ENCODE measurements at places on chromosomes 6 and 20. TPM values are rescaled to one million over a fixed set of nuclear protein-coding genes. Genes with fewer than 3 reads are reported as not detected.
A peak's percentile ranks its signal among the peaks of the same experiment; 100 is the strongest.

GRCh38 chr20:5806457-5807263, 56.5 kb downstream of the SHLD1 start:
- DNase-seq: no peak
- H3K4me1 ChIP-seq: peaks cover 19% of the 10 kb centered on the region
- no peak overlapping the region for H3K4me3 ChIP-seq
- no peaks in the 10 kb centered on the region for H3K27me3 ChIP-seq
- no peaks in the 10 kb centered on the region for H3K36me3 ChIP-seq

DNA sequence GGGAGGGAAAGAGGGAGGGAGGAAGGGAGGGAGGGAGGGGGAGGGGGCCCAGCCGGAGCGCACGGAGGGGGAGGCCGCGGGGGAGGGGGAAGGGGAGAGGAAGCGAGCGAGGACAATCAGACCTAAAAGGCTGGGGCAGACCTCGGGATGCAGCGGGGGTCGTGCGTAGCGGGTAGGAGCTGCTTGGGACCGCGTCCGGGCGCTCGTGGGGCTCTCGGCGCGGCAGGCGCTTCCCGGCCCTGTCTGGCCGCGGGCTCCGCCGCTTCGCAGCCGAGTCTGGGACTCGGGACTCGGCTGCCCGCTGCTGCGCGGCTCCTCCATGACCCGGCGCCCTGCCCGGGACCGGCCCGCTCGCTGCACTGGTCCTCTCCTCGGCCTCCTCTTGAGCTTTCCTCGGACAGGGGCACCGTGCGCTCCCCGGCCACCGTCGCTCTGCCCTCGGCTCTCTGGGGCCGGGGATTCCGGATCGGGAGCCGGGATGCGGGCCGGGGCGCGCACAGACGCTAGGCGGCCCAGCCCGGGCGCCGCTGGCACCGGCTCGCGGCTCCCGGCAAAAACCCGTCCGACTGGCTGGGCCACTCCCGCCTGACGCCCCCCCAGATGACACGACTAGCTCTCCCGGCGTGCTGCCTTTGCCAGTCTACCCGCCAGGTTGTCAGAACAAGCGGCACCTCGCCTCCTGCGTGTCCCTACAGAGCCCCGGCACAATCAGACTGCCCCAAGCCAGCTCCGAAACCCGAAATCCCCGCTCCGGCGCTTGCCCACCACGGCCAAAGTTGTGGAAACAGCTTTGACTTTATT, 2.2 kb downstream of the TFAP2A start:
- DNase-seq: no peak
- H3K4me1 ChIP-seq: peaks cover 18% of the 10 kb centered on the region
- H3K27ac ChIP-seq: no peak overlapping the region
- H3K27me3 ChIP-seq: peaks cover 95% of the 10 kb centered on the region

Gene TP53RK
- total RNA-seq: 11.6 TPM

Gene KCNK17
- 5.2 TPM for total RNA-seq

- no peaks in the 10 kb centered on the region for H3K36me3 ChIP-seq
- H3K27ac ChIP-seq: no peak overlapping the region
- no peaks in the 10 kb centered on the region for H3K27me3 ChIP-seq
- no peak overlapping the region for H3K4me3 ChIP-seq
- H3K4me1 ChIP-seq: peaks cover 12% of the 10 kb centered on the region
These were observed 14.8 kb upstream of the TGM2 start for GRCh38 chr20:38179846-38180245.

- no peaks in the 10 kb centered on the region for H3K4me1 ChIP-seq
- peaks cover 6% of the 10 kb centered on the region for H3K36me3 ChIP-seq
- no peak for DNase-seq
- no peaks in the 10 kb centered on the region for H3K27me3 ChIP-seq
- H3K4me3 ChIP-seq: no peak overlapping the region
These were observed 9.6 kb downstream of the LEMD2 start for GRCh38 chr6:33779290-33779689.

DNA sequence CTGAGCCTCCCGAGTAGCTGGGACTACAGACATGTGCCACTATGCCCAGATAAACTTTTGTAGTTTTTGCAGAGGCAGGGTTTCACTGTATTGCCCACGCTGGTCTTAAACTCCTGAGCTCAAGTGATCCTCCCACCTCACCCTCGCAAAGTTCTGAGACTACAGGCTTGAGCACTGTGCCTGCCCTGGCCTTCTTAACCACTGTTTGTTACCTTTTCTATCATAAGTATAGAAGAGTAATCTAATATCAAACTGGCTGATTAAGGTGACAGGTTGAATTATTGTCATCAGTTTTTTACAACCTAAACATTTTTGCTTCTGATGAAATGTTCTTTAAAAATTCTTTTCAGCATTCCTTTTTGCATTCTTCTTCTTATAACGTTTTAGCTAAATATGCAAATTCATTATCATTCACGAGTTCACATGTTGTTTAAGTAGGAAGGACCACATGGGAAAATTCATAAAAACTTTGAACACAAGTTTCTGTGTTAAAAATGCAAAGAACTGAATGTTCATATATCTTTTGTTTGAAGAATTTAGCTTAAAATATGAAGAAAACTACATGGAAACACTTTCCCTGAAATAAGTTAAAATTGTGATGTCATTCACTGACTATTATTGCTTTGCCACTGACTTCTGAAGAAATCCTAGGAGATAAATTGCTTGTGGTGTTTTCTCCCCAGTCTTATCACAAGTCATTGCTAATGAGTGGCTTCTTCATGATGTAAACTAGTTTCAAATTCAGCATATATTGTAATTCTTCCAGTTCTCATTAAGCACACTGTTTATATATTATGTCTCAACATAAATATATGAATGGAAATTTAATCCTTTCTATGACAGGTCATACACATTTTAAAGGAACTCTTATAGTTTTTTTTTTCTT, 106.7 kb downstream of the ADGRB3 start:
- DNase-seq: no peak
- H3K36me3 ChIP-seq: no peaks in the 10 kb centered on the region
- no peak overlapping the region for H3K4me3 ChIP-seq
- H3K27ac ChIP-seq: no peak overlapping the region
- no peaks in the 10 kb centered on the region for H3K4me1 ChIP-seq

GRCh38 chr6:64217721-64218620, 582.4 kb downstream of the PHF3 start:
- H3K27ac ChIP-seq: no peak overlapping the region
- no peaks in the 10 kb centered on the region for H3K4me1 ChIP-seq
- no peak overlapping the region for H3K4me3 ChIP-seq
- H3K27me3 ChIP-seq: no peaks in the 10 kb centered on the region
- no peaks in the 10 kb centered on the region for H3K36me3 ChIP-seq
- no peak for DNase-seq

- peaks cover 2% of the 10 kb centered on the region for H3K4me1 ChIP-seq
- no peak overlapping the region for H3K4me3 ChIP-seq
- no peak overlapping the region for H3K27ac ChIP-seq
- H3K27me3 ChIP-seq: no peaks in the 10 kb centered on the region
These were observed 158.7 kb downstream of the SCML4 start for GRCh38 chr6:107665382-107665781.

GRCh38 chr20:25023356-25023755, 30.8 kb upstream of the APMAP start:
- DNase-seq: peak; percentile 4
- no peaks in the 10 kb centered on the region for H3K36me3 ChIP-seq
- H3K27ac ChIP-seq: no peak overlapping the region
- no peaks in the 10 kb centered on the region for H3K27me3 ChIP-seq

GRCh38 chr6:159578629-159579028, 114.4 kb downstream of the SOD2 start:
- no peaks in the 10 kb centered on the region for H3K36me3 ChIP-seq
- H3K4me1 ChIP-seq: no peaks in the 10 kb centered on the region
- no peaks in the 10 kb centered on the region for H3K27me3 ChIP-seq
- H3K4me3 ChIP-seq: no peak overlapping the region
- H3K27ac ChIP-seq: no peak overlapping the region

Gene LCA5
- 5.2 TPM for total RNA-seq

Gene PTPRT
- 2.9 TPM for total RNA-seq

Gene HFE
- total RNA-seq: 12.7 TPM

DNA sequence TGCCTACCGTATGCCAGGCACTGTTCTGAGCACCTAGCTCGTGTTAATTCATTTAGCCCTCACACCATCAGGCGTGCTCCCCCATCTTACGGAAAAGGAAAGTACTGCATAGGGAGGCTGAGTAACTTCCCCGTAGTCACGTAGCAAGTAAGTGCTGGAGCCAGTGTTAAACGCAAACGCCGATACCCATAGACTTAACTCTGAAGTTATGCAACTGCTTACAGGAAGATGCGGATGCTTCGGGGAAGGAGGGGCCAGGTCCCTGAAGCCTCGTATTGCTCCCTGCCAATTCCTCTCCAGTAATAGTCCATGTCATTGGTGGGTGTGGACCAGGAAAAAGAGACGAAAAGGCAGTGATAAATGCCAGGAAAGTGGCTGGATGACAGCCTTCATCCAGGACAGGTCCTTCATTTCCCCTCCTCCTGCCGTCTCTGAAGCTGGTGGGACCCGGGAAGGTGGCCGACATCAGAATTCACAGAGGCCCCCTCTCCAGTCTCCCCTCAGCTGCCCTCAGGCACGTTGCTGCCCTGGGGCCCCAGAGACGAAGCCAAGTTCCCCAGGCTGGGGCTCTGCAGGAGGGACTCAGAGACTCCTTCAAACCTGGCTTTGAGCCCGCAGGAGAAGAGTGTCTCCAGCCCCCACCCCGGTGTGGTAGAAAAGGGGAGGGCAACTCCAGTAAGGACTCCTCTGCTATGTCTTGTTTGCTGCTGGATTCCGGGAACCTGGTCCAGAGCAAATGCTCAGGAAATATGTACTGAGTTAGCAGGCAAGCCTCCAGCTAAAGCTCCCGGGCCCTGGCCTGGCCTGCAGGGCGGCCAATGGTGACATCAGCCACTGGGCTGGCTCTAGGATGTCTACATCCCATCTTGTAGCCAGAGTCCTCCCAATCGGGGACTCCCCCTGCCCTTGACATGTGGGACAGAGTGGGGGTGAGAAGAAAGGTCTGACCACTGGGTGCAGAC, 37.8 kb downstream of the RAB44 start:
- DNase-seq: no peak
- H3K27me3 ChIP-seq: no peaks in the 10 kb centered on the region
- H3K4me3 ChIP-seq: no peak overlapping the region
- no peaks in the 10 kb centered on the region for H3K36me3 ChIP-seq
- H3K27ac ChIP-seq: peak overlapping the region; percentile 84

DNA sequence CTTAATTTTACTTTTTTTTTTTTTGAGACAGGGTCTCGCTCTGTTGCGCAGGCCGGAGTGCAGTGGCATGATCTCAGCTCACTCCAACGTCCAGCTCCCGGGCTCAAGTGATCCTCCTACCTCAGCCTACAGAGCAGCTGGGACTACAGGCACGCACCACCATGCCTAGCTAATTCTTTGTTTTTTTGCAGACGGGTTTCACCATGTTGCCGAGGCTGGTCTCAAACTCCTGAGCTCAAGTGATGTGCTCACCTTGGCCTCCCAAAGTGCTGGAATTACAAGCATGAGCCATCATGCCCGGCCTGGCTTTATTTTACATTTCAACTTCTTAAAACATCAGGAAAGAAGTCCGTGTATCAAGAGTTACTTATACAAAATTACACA, 5.7 kb downstream of the OSER1 start:
- H3K36me3 ChIP-seq: peaks cover 55% of the 10 kb centered on the region
- H3K4me1 ChIP-seq: peaks cover 61% of the 10 kb centered on the region
- H3K27me3 ChIP-seq: no peaks in the 10 kb centered on the region
- DNase-seq: no peak
- no peak overlapping the region for H3K4me3 ChIP-seq

Gene PPP1R18
- 117 TPM for total RNA-seq

Gene PTCHD4
- 0.55 TPM for total RNA-seq

DNA sequence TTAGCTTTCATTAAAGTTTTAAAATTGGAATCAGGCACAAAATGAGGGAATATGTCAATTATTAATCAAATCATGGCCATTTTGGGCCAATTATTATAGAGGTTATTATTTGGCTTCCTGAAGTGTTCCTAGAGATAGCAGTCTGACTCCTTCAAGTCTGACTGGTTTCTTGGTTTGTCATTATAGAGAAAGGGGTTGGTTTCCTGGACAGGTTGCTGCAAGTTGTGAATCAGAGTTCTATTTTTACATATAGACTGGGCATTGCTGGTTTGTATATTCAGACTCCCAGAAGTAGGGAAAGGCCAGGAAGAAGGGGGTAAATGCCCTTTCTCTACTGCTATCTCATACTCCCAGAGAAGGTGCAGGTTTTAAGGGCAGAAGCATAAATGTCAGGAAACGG, 121.4 kb upstream of the CEP162 start:
- no peak overlapping the region for H3K27ac ChIP-seq
- H3K36me3 ChIP-seq: no peaks in the 10 kb centered on the region
- no peaks in the 10 kb centered on the region for H3K27me3 ChIP-seq
- no peak for DNase-seq
- H3K4me3 ChIP-seq: no peak overlapping the region

DNA sequence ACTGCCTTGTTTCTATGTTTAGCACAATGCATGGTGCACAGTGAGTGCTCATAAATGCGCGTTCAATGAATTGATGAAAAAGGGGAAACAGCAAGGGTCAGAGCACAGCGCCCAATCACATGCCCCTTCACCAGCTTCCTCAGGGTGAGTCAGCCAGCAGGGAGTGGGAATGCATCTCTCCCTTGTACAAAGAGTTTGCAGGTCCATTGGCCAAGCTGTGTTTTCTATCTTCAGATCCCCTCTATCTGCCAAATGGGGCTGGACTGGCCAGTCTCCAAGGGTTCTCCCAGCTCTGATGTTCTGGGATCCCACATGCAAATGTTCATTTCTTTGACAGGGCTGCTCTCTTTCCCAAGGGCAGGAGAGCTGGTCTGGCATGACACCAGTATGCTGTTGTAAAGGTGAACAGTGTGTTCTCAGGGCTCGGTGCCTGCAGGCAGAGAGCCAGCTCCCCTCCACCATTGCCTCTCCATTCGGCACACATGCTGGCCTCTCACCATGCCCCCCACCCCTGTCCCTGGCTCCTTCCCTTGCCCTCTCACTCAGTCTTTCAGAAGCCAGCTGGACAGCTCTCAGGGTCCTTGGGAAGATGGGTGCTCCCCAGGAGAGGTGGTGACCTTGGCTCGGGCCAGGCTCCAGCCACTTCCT, 25.0 kb downstream of the ANGPT4 start:
- no peak overlapping the region for H3K27ac ChIP-seq
- no peak for DNase-seq
- peaks cover 4% of the 10 kb centered on the region for H3K27me3 ChIP-seq
- no peaks in the 10 kb centered on the region for H3K4me1 ChIP-seq

GRCh38 chr20:50226093-50226974, 35.7 kb downstream of the CEBPB start:
- H3K4me3 ChIP-seq: no peak overlapping the region
- no peaks in the 10 kb centered on the region for H3K36me3 ChIP-seq
- peaks cover 5% of the 10 kb centered on the region for H3K4me1 ChIP-seq

Gene MLIP
- total RNA-seq: 0.70 TPM

Gene FUT9
- not detected for total RNA-seq

Gene RIMS4
- 0.47 TPM for total RNA-seq

GRCh38 chr6:5090603-5091002, 5.5 kb downstream of the PPP1R3G start:
- H3K4me1 ChIP-seq: peaks cover 16% of the 10 kb centered on the region
- H3K36me3 ChIP-seq: no peaks in the 10 kb centered on the region
- peaks cover 14% of the 10 kb centered on the region for H3K27me3 ChIP-seq
- no peak overlapping the region for H3K27ac ChIP-seq
- no peak overlapping the region for H3K4me3 ChIP-seq

Gene LPIN3
- total RNA-seq: 10.8 TPM

Gene FLRT3
- 63.9 TPM for total RNA-seq

GRCh38 chr6:96301023-96301422, 220.6 kb upstream of the UFL1 start:
- DNase-seq: no peak
- no peak overlapping the region for H3K4me3 ChIP-seq
- no peak overlapping the region for H3K27ac ChIP-seq
- H3K36me3 ChIP-seq: no peaks in the 10 kb centered on the region
- H3K4me1 ChIP-seq: no peaks in the 10 kb centered on the region
- H3K27me3 ChIP-seq: no peaks in the 10 kb centered on the region

- DNase-seq: no peak
- no peaks in the 10 kb centered on the region for H3K4me1 ChIP-seq
- H3K27ac ChIP-seq: no peak overlapping the region
- peaks cover 28% of the 10 kb centered on the region for H3K36me3 ChIP-seq
- no peaks in the 10 kb centered on the region for H3K27me3 ChIP-seq
These were observed 13.1 kb downstream of the KCNS1 start for GRCh38 chr20:45087814-45088213.
